ENCODE measurements at places on chromosomes 5 and 9.

- DNase-seq: no peak
Observed at GRCh38 chr9:121650217-121651007, 1.0 kb upstream of the DAB2IP start.

DNA sequence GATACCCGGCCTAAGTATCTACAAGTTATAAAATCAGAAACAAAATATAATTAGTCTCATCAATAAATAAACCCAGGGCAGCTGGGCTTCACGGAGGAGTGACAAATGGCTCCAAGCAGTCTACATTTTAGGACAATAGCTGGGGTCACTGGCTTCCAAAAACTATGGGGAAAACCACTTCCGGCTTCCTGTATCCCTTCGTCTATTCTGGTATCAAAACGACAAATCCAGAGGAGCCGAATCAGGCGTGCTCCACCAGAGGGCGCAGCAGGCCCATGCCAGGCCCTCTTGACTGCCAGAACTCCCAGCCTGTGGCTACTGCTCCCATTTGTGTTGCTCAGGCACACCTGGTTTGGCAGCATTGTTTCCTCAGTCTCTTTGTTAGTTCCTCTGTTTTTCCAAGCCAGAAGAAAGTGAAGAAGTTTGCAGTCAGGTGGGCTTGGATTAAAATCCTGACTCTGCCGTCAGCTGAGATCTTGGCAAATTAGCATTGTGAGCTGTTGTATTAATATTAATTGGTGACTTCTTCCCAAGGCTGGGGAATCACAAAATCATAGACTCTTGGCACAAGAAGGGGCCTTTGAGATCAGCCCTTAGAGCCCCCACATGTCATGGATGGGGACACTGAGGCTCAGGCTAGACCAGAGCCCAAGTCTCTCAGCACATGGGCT, 11.6 kb upstream of the RAB14 start:
- DNase-seq: peak; percentile 34

- no peak for DNase-seq
Observed at GRCh38 chr9:136229096-136230065, 16.2 kb downstream of the QSOX2 start.

GRCh38 chr5:52674815-52675545, 112.7 kb upstream of the ITGA1 start:
- DNase-seq: no peak

GRCh38 chr5:143977891-143978461, 166.0 kb downstream of the HMHB1 start:
- DNase-seq: no peak

DNA sequence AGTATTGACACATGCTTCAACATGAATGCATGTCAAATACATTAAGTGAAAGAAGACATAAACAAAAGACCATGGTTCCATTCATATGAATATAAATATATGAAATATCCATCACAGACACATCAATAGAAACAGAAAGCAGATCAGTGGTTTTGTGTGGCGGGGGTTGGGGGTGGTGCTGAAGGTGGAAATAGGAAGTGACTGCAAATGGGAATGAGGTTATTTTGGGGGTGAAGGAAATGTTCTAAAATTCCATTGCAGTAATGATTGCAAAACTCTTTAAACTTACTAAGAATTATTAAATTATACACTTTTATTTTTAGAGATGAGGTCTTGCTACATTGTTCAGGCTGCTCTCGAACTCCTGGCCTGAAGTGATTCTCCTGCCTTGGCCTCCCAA, 28.7 kb downstream of the TAF1L start:
- DNase-seq: no peak

- no peak for DNase-seq
Observed at GRCh38 chr5:141976176-141976575, 7.3 kb downstream of the RNF14 start.

- no peak for DNase-seq
Observed at GRCh38 chr5:59773294-59773693, 120.2 kb downstream of the PDE4D start.

GRCh38 chr5:132853323-132853722, 12.9 kb downstream of the GDF9 start:
- no peak for DNase-seq

- no peak for DNase-seq
Observed at GRCh38 chr9:76181020-76181641, 213.1 kb downstream of the RFK start.

- no peak for DNase-seq
Observed at GRCh38 chr9:17134396-17135294, at the start of gene CNTLN. Gene CNTLN, plus strand, starts transcription at chr9:17135040. Its CDS starts 26 bp downstream, at chr9:17135066.

DNA sequence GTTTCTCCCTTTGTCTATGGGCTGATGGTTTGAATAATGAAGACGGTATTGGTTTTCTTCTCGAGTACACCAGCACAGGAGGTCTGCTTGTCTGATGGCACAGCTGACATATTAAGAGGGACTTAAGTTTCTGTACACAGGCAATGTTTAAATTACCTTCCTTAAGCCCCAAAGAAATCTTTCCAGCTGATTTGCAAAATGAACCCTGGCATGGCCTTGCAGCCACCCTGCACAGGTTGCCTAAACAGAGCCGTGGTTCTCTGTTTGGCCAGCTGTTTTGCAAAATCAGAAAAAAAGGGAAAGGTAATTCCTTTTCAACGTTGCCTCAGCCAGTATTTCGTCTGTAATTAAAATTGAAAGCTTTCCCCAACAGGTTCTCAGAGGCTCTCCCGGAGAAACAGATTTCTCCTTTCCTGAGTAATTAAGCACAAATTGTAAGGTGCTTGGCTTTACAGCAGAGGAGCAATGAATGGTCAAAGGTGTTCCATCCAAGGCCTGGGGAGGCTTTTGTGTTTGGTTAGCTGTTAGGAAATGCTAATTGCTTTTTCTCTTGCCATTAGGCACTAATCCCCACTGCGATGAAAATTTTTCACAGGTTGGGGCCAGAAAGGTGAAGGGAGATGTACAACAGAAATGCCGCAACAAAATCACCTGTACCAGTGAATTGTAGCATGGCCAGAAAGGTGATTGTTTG, 138.9 kb downstream of the RASEF start:
- DNase-seq: no peak

GRCh38 chr5:58456486-58456885, 3.4 kb downstream of the PLK2 start:
- no peak for DNase-seq

DNA sequence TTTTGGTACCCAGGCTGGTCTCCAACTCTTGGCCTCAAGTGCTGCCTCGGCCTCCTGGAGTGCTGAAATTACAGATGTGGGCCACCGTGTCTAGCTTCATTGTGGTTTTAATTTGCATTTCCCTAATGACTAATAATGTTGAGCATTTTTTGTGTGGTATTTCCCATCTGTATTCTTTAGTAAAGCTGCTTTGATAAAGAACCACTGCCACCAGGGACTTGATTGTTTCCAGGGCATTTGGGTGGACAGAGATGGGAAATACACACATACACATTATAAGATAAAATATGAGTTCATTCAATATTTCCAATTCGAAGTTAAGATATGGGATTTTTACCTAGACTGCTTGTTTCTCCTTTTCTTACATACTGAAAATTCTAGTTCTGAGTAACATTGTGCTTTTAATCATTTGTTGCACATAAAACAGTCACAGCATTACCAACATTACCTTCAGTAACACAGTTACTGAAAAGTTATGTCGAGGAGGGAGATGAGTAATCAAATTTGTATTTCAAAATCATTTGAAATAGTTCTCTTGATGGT, 28.9 kb downstream of the HABP4 start:
- DNase-seq: no peak

Data from GM04503 (cell line).